Stimulated activated CD4-positive, alpha-beta T cell treated with anti-CD3 and anti-CD28 coated beads, Interleukin-1b, Interleukin-23, amount 100 ng/mL, for 4 hours (primary cell): ENCODE measurements at places on chromosomes 7 and 10.

- no peak for DNase-seq
Observed at GRCh38 chr10:44935201-44935965, 24.2 kb upstream of the RASSF4 start.

- no peak for DNase-seq
Observed at GRCh38 chr7:43296306-43296705, 183.9 kb downstream of the HECW1 start.

DNA sequence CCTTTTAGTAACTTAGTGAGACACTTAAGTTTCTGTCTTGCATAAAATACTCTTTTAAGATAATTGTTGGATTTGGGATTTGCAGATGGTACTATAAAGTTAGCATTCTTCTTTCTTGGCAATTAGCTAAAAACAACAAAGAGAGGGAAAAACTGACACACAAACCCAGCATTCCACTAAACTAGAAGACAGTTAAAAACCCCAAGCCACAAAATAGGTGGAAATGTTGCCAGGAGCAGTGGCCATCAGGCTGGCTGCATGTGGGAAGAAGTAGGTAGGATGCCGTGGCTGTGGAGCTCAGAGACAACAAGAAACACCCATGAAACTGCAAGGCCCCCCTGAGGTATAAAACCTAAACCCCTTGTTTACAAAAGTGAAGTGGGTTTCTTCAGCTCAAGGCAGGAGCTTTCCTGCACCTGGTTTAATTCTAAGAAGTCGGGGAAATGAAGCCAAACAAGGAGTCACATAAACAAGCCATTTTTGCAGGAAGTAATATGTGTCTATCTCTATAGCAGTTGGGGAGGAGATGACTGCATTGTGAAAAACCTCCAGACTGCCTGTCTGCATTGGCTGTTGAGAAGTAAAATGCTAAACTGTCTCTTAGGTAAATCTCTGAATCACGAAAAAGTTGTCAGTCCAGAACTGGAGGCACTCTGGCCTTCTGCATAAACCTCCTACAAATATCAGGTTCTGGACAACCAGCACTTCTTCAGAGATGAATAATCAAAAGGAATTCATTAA, 9.5 kb downstream of the RAB18 start:
- no peak for DNase-seq

- DNase-seq = no peak
Observed at GRCh38 chr7:35802102-35802466, 1.2 kb downstream of the SEPTIN7 start.

DNA sequence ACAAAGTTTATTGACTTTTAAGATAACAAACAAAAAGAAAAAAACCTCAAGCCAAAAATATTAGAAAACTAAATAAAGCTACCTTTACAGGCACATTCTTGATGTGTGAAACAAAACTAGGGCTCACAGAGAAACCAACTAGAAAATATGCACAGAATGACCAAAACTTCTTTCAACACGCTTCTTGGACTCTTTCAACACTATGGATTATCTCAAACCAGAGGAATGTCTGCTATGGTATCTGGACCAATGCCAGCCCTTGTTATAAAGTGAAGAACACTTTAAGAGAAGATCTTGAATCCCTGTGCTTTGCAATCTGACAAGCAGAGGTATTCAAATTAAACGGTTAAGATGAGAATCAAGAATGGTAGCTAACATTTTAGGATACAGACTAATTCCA, 76.6 kb downstream of the DNAJC1 start:
- no peak for DNase-seq

- no peak for DNase-seq
Observed at GRCh38 chr7:28678431-28678965, 266.2 kb downstream of the CREB5 start.

DNA sequence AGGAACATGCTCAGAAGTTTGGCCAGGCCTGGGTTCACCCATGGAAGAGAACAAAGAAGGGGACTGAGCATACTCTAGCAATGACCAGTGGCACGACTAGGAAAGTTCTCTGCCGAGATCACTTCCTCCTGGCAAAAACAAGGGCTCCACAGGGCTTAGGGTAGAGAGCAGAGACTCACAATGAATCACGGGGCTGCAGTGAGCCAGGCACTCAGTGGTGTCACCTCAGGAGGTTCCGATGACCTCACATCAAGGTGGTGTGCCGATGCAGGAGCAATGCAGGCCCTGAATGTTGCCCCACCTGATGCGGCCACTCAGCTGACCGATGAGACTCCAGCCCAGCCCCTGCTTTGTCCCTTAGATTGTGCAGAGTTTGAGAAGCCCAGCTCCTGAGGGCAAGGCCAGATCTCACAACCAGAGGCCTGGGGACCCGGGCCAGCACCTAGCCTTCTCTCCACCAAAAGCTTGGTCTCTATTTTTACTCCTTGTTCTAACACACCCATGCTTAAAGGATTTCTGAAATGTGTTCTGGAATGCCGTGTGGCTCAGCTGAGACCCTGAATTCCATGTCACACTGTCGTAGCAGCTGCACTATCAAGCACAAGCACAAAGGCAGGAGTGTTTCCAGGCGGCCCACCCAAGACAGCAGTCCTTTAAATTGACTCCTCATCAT, 60.9 kb downstream of the COBL start:
- no peak for DNase-seq

DNA sequence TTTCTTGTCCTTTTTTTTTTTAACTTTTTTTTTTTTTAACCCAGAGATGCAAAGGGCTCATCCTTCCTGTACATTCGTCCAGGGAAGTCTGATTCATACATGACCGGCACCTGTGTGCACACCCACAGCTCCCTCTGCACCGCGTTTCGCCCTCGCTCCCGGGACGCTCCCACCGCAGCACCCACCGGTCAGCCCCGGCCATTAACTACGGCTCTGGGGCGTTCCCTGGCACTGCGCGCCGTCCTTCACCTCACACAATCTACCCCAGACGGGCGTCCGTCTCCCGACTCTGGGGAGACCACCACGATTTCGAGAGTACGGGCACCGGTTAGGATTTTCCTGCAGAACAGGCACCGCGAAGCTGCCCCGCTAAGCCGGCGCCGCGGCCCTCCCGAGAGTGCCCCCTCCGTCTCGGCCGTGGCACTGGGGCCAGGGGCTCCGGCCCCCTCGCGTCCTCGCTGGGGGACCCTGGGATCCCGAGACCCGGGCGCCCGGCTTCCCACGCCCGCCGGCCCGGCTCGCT, 452 bp downstream of the ATE1 start:
- no peak for DNase-seq
